AG04450 (cell line): ENCODE measurements at places on chromosomes 3 and 15. TPM values are rescaled to one million over a fixed set of nuclear protein-coding genes. Genes with fewer than 3 reads are reported as not detected.

GRCh38 chr3:185715091-185715490, 109.8 kb downstream of the IGF2BP2 start:
- no peak for DNase-seq

DNA sequence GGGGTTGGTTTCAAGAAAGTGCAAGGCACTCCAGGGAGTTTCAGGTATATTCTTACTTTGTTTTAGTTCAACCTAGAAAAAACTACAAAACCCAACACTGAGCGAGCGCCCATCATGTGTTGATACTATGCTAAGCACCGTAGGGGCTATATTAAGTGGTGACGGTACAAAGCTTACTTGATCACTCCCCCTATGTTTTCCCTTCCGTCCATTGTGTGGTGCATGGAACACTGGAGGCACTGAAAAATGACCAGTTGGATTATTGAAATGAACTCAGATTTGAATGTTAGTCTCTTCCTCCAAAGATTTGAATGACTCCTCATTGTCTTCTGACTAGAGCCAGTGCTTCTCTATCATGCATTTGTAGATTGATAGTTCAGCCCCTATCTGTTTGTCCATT, 6.6 kb downstream of the MYZAP start:
- no peak for DNase-seq

- DNase-seq, result peak; percentile 68
These were observed 26.5 kb downstream of the KLF13 start for GRCh38 chr15:31352911-31353811.

DNA sequence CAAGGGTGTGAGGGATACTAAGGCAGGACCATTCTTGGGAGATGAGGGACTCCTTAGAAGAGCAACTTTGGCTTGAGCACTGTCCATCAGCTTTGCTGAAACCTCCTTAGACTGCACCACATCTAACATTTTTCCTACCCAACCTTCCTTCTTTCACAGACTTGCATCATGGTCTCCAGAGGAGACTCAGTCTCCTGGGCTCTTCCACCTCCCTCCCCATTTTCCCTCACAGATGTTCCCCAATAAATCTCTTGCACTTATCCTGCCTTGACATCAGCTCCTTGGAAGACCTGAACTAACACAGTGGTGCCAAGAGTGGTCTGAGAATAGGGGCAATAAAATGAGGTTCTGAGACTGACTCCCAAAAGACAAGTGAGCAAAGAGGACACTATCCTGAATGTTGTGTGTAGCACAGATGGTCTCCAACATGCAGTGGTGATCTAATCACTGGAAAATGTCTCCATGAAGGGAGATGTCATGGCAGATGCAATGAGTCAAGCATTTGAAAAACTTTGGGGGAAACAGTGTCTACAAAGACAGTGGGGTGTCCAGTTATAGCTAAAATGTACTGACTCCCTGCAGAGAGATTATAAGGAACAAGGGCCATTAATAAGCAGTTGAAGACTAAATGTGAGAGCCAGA, 26.0 kb upstream of the BOC start:
- DNase-seq, result no peak

DNA sequence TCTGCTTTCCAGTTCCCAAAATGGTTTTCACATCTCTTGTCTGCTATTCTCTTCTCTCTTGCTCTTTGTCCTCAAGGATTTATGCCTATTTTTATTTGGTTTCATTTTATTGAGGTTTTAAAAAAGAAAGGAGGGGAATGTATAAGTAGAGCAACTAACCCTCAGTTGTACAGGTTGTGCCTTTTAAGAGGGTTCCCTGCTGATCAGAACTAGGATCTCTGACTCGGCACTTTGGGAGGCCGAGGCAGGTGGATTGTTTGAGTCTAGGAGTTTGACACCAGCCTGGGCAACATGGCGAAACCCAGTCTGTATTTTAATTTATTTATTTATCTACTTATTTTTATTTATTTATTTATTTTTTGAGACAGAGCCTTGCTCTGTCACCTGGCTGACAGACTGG, 123.6 kb downstream of the ZNF609 start:
- no peak for DNase-seq

GRCh38 chr3:75049533-75049932, 435.1 kb upstream of the CNTN3 start:
- DNase-seq, result no peak

- no peak for DNase-seq
These were observed 278.7 kb upstream of the SOX2 start for GRCh38 chr3:181432992-181433391.

DNA sequence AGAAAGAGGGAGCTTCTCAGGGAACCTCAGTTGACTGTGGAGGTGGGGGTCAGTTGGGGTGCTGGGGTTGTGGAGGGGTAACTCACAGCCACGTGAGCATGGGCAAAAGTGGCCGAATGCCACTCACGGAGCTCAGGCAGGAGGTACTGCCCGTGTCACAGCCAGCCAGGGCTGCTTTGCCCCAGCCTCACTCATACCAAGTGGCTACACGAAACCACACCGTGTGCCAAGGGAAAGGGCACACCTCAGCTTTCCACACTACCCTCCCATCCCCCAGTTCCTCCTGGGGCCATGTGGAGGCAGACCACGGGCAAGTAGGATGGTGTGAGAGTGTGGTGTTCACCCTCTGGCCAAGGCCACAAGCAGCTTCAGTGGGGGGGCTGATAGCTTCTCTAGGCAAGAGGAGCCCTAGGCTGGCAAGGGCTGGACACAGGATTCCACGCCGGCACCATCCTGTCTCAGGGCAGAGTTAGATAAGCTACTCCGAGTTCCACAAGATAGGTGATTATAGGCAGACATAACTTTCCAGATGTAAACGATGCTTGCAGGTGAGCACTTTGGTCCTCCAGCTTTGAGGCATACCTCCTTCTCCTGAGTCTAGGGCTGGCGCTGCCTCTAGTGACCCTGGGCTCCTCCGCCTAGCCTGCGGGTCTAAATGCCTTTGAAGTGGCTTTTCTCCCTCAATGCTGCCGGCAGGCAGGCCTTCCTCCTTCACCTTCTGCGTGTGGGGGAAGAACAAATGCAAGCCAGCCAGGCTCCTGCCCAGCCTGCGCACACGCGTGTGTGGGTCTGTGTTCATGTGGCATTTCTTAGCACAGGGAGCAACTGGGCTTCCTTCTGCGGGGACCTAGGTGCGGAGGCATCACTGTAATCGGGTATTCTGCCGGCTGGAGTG, 25.0 kb downstream of the RGMA start:
- DNase-seq, result no peak

DNA sequence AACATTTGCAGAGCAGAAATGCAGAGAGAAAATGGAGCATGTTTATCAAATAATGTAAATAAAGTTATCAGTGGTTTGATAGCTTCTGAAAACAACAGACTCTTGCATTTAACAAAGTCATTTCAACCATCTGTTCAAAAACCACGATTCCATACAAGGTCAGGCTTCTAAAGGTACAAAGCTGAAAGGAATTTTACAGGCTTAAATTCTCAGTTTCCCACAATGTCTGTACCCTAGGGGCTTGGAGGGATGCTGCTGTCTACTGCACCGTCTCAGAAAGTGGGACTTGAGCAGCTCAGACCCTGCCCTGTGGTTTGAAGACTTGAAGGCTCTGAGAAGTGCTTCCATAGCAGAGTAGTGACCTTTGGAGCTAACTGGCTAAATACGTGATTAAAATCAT, 30.4 kb upstream of the TM4SF1 start:
- DNase-seq, result no peak

DNA sequence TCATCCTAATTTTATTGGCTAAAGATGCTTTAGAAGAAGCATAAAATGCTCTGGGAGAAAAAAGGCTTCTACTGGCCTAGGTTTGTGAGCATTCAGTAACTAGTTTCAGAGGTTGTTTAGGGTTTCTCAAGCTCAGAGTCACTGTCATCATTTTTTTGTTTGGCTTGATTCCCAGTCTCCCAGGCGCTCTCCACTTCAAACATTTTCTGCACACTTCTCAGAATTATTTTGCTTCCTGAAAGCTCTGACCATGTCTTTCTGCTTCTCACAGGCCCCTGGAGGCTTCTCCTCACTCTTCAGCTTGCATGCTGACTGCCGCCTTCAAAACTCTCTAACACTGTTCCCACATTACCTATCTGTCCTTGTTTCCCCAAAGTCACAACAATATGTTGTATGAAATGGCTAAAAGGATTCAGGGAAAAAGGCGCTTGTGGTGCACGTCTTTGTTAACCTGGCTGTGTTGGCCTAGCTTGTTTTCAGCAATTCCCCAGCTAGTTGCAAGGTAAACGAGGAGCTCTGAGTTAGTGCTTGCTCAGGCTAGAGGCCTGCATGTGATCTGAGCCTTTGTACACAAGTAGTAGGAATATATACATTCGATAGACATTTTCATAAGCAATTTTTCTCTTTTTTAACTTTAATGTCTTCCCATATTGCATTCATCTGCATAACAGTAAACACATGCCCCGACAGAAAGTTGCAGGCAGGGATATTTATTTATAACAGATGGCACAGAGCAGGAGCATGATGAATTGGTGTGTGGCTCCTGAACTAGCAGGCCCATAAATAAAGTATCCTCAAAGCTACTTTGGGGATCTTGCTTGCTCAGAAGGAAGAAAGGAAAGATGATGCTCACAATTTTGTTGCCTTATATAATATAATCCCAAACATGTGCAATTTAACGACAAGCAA, 129.2 kb upstream of the DPH6 start:
- DNase-seq, result no peak

GRCh38 chr3:14502472-14502871, 37.7 kb downstream of the GRIP2 start:
- DNase-seq, result no peak

GRCh38 chr15:36814708-36815107, 235.3 kb downstream of the CDIN1 start:
- DNase-seq, result no peak

DNA sequence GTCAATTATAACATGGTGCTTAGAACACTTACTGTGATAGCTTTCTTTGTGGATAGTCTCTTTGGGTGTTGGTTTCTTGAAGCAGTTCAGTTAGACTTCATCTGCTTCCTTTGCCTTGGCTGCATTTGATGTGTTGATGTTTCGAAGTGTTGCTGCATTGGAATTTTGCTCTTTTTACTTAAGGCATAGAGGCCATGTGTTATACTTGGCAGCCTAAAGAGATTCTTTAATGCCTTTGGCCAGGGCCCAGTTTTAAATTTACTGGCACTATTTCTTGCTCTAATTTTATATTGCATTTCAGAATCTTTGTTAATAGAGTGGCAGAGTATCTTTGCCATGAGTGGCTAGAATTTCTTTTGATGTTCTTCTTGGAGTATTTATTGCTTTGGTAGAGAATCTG, 21.2 kb downstream of the NR1D2 start:
- no peak for DNase-seq

- DNase-seq, result no peak
These were observed 189.8 kb downstream of the PLCL2 start for GRCh38 chr3:17074559-17074958.

- no peak for DNase-seq
These were observed 49.9 kb upstream of the PHLDB2 start for GRCh38 chr3:111809186-111809585.

- no peak for DNase-seq
These were observed 786 bp downstream of the RHOA start for GRCh38 chr3:49410846-49411534.

- DNase-seq, result no peak
These were observed 70.1 kb upstream of the MEF2A start for GRCh38 chr15:99495430-99496301.

- DNase-seq, result no peak
These were observed 11.0 kb upstream of the MEIS2 start for GRCh38 chr15:37111427-37111717.

- no peak for DNase-seq
These were observed 342.9 kb downstream of the CLSTN2 start for GRCh38 chr3:140277886-140278285.

DNA sequence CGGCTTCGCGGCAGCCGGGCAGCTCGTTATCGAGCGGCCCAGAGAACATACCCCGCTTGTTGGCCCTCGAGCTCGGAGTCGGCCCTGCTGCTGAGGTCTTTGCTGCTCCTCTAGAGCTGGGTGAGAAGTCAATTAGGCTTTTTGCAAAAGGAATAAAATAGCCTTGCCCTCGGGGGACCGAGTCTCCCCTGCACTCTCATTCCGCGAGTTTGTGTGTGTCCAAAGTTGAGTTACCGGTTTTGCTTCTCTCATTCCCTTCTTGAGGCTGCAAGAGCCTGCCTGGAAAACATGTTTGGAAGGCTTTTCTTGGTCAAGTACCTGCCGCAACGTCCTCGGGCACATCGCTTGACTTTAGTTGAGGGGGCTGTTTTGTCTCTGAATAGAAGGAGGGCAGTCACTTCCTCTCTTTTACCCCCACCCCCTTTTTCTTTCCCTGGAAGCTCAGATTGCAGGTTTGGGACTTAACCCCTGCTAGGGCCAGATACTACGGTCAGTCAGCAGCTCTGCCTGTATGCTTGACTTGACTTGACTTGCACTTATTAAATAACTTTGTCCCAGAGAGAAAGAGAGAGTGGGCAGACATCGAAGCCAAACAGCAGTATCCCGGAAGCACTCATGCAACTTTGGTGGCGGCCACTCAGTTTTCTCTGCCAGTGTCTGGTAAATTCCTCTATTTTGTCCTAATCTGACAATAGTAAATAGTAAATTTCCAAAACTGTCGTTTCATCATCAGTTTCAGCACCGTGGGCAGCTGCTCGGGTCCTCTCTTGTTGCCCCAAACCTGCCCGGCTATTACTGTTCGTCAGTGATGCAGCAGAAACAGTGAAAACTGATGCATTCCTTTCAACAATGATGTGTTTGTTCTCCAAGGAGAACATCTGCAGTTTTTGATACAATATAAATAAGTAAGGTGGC, 609 bp downstream of the RNF13 start:
- DNase-seq, result no peak

DNA sequence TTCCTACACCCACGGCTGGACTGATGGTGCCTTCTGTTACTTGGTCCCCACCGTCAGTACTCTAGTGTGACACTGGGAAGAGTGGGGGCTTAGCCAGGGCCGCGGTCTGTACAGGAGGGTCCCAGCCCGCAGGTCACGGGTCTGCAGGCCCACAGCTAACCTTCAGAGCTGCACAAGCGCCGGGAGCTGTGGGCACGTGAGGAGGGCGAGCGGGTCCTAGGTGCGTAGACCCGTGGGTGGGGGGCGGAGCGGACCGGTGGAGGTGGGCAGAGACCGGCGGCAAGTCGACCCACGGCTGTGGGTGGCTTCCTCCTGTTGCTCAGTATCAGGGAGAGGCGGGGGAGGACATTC, 1.2 kb downstream of the TNFAIP8L3 start:
- DNase-seq, result no peak

DNA sequence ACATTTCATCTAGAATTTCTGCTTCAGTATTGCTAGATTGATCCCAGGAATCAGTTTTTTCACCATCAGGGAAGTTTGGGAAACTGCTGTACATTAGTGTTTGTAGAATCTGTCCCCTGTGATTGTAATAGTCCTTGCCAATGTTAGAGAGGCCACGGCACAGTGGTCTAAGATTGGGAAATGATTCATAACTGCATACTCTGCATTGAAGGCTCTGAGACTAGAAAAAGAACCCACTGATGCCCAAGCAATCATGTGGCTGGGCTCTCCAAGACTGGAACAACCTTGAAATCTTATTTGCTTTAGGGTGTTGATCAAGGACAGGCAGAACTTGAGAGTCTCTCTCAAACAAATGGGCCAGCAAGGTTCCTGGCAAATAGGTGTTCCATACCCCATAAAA, 245.6 kb upstream of the LRTM1 start:
- no peak for DNase-seq

GRCh38 chr3:83523470-83524073, 1435.2 kb upstream of the CADM2 start:
- no peak for DNase-seq

Gene UPK1B
- 0.32 and 0.43 TPM in 2 replicates for polyA plus RNA-seq

Gene SLC6A20
- polyA plus RNA-seq, result not detected in 2 replicates

Gene DLL4
- polyA plus RNA-seq, result 1.5 and 2.6 TPM in 2 replicates

Gene ZMYND10
- 0.87 and 1.1 TPM in 2 replicates for polyA plus RNA-seq

Gene PLS1
- polyA plus RNA-seq, result 1.1 and 1.7 TPM in 2 replicates

Gene PROK2
- polyA plus RNA-seq, result not detected in 2 replicates

Gene AP3B2
- 0.22 and 0.43 TPM in 2 replicates for polyA plus RNA-seq

Gene DUOXA2
- not detected in 2 replicates for polyA plus RNA-seq

Gene LRRC34
- 1.2 and 2.3 TPM in 2 replicates for polyA plus RNA-seq
